Activated CD8-positive, alpha-beta T cell treated with anti-CD3 and anti-CD28 coated beads for 36 hours (primary cell): ENCODE measurements at places on chromosomes 16 and 17. TPM values are rescaled to one million over a fixed set of nuclear protein-coding genes. Genes with fewer than 3 reads are reported as not detected.

Gene ADAP2
- 1.5 TPM for total RNA-seq

Gene CCL3
- 230 TPM for total RNA-seq

Gene TOX3
- not detected for total RNA-seq

- peak overlapping the region; percentile 97 for H3K4me3 ChIP-seq
- DNase-seq: peak; percentile 75
- H3K36me3 ChIP-seq: peaks cover 77% of the 10 kb centered on the region
Observed at GRCh38 chr17:4944163-4944553, 4.1 kb downstream of the RNF167 start.

DNA sequence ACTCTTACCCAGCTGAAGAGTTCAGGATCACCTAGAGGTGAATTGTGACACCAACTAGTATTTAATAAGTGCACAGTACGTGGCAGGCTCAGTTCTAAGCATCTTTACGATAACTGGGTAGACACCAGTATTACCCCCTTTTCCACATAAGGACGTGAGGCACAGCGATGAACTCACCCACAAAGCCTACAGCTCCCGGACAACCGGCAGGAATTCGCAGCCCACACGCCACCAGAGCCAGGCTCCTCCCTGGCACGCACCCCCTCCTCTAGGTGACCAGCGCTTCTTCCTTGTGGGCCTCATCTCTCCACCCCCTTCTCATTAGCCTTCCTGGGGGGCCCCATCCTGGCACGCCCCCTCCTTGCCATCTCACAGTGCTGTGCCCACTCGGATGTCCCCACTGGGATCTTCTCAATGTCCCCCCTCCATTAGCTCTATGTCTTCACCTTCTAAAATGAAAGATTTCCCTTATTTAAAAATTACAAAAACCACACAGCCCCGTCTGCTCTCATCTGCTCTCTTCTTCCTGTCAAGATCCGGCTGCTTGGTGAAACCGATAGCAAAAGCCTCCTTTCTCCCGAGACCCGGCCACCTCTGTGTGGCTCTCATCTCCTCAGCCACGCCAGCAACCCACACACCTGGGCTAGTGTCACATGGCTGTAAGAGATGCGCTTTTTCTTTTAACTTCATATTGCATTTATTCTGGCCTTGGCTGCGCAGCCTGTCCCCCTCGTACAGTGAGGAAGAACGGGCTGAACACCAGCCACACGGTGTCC is 20.8 kb downstream of the IFT140 start:
- no peak for DNase-seq
- no peak overlapping the region for H3K4me3 ChIP-seq
- no peaks in the 10 kb centered on the region for H3K4me1 ChIP-seq
- no peak overlapping the region for H3K27ac ChIP-seq

GRCh38 chr16:57185446-57185944 is 344 bp downstream of the PSME3IP1 start:
- DNase-seq: peak; percentile 46
- peak overlapping the region; percentile 95 for H3K4me3 ChIP-seq
- peaks cover 45% of the 10 kb centered on the region for H3K4me1 ChIP-seq
- peak overlapping the region; percentile 96 for H3K27ac ChIP-seq

GRCh38 chr16:74893541-74893940 is 91.4 kb downstream of the WDR59 start:
- no peak for DNase-seq
- no peaks in the 10 kb centered on the region for H3K4me1 ChIP-seq
- H3K27ac ChIP-seq: no peak overlapping the region

GRCh38 chr16:13426269-13426668 is 493.7 kb upstream of the ERCC4 start:
- H3K36me3 ChIP-seq: no peaks in the 10 kb centered on the region
- peak; percentile 18 for DNase-seq
- no peak overlapping the region for H3K4me3 ChIP-seq
- H3K27ac ChIP-seq: no peak overlapping the region

DNA sequence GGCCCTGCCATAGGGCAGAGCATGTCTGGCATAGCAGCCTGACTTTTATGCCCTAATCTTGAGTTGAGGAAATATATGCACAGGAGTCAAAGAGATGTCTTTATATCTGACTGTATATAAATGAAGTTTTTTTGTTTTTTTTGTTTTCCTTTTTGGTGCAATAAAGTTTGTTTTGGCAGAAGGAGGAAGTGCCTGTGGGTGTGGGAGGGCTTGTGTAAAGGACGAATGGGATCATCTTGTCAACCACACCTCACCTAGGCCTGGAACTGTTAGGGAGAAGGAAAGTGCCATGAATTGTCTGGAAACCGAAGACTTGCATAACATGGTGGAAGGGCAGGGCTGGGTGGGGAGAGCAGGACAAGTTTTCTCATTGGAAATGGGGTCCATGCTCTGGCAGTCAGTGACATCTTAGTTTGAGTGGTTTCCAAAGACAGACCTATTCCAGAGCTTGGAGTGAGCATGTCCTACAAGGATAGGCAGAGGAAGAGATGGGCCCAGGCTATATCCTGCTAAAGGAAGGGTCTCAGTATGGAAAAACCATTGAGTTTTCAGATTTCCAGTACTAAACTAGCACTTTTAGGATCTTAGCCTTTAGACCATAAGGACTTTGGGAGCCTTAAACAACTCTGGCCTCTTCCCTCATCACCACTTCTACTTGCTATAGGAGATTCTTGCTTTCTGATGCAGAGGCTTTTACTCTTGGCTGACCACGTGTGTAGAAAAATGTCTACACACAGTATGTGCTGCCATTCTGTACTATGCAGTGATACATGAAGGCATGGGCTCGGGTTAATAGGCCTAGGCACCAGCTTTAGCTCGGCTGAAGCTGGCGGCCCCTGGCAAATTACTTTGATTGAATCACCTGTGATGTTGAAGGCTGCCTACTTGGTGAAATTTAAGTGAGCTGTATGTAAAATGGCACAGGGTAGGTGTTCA is 15.5 kb downstream of the SNF8 start:
- H3K27ac ChIP-seq: peak overlapping the region; percentile 8
- no peaks in the 10 kb centered on the region for H3K4me1 ChIP-seq
- H3K36me3 ChIP-seq: peaks cover 63% of the 10 kb centered on the region

GRCh38 chr17:66438101-66438500 is 135.7 kb downstream of the PRKCA start:
- peaks cover 39% of the 10 kb centered on the region for H3K36me3 ChIP-seq
- no peak for DNase-seq
- no peaks in the 10 kb centered on the region for H3K27me3 ChIP-seq
- no peak overlapping the region for H3K4me3 ChIP-seq

GRCh38 chr17:4476017-4476416 is 22.7 kb upstream of the SPNS2 start:
- peaks cover 19% of the 10 kb centered on the region for H3K4me1 ChIP-seq
- no peaks in the 10 kb centered on the region for H3K27me3 ChIP-seq
- no peak for DNase-seq
- no peak overlapping the region for H3K27ac ChIP-seq
- H3K36me3 ChIP-seq: no peaks in the 10 kb centered on the region

DNA sequence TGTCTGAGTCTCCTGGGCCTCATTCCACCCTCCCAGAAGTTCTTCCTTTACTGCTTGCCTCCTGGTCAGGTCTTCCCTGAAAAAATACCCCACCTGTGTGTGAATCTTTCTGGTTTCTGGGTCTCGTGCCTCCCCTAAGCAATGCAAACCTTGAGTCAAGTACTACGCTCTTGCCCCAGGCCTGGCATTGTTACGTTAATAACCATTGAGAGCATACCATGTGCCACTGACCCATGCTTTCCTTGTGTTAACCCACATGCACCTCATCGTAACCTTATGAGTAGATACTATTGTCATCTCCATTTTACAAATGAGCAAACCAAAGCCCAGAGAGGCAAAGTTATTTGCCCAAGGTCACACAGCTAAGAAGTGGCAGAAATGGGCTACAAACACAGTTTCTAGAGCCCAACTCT is 25.4 kb upstream of the TOB1 start:
- DNase-seq: no peak
- H3K27ac ChIP-seq: no peak overlapping the region
- peaks cover 9% of the 10 kb centered on the region for H3K4me1 ChIP-seq
- no peaks in the 10 kb centered on the region for H3K36me3 ChIP-seq
- H3K4me3 ChIP-seq: no peak overlapping the region

DNA sequence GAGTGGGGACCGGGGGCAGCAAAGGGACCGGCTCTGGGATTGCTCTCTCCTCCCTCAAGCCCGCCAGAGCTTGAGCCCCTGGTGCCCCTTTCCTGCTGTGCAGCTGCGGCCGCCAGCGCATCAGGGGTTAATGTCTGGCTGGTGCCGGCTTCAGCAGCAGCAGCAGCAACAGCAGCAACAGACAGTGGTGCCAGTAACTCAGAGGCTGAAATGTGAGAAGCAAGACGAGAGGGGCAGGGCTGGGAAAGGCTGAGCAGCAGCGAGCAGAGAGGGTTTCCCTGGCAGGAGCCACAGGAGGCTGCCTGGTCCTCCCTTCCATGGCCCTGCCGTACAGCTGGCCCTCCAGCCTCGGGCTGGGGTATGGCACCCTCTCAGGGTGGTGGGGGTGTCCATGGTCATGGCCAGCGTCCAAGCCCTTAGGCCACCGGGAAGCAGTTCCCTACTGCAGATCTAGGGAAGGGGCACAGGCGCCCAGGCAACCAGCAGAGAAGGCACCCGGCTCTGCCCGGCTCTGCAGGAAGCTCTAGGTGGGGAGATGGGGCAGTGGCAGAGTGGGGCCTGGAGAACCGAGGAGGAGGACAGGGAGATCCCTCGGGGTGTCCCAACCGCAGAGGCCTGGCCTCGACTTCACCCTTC is 21.1 kb upstream of the TFAP4 start:
- H3K4me1 ChIP-seq: no peaks in the 10 kb centered on the region
- H3K36me3 ChIP-seq: no peaks in the 10 kb centered on the region
- no peak for DNase-seq
- no peak overlapping the region for H3K4me3 ChIP-seq
- H3K27ac ChIP-seq: no peak overlapping the region
